ENCODE measurements at places on chromosomes 11 and 22.

GRCh38 chr11:133118563-133119268 is 413.6 kb downstream of the OPCML start:
- no peak for DNase-seq

- DNase-seq = no peak
Measured at GRCh38 chr22:19802894-19803735, 42.5 kb downstream of the TBX1 start.

DNA sequence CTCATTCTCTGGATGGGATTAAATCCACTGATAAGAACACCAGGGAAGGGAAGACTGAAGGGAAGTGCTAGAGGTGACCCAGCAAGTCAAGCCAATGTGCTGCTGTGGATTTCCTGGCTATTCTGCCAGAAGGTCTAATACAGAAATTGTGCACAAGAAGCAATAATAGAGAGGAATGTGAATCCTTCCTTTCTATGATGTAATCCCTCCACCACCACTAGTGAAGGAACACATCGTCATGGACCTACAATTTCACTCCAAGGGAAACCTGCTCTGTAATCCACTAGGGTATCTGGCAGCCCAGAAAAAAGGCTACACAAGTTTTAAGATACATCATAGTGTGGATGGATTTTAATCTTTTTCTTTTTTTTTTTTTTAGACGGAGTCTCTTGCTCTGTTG is 17.4 kb downstream of the LARGE2 start:
- no peak for DNase-seq

DNA sequence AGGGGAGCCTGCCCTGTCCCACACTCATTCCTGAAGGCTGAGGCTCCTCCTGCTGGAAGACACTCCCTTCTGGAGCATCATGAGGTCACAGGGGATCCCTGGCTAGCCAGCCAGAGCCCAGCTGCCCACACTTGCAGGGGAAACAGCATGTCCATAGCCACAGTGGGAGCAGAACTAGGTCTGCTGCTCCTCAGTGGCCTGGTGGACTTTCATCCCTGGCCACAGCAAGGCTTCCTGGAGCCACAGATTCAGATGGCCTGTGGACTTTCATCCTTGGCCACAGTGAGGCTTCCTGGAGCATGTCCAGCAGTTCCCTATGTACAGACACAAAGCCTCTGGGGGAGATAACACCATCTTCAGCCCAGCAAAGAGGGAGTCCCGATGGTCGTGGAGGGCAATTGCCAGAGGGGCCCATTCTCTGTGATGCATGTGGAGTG is 5.9 kb upstream of the APOL6 start:
- DNase-seq = no peak

- no peak for DNase-seq
Measured at GRCh38 chr11:75352588-75353206, 1.2 kb upstream of the ARRB1 start.

DNA sequence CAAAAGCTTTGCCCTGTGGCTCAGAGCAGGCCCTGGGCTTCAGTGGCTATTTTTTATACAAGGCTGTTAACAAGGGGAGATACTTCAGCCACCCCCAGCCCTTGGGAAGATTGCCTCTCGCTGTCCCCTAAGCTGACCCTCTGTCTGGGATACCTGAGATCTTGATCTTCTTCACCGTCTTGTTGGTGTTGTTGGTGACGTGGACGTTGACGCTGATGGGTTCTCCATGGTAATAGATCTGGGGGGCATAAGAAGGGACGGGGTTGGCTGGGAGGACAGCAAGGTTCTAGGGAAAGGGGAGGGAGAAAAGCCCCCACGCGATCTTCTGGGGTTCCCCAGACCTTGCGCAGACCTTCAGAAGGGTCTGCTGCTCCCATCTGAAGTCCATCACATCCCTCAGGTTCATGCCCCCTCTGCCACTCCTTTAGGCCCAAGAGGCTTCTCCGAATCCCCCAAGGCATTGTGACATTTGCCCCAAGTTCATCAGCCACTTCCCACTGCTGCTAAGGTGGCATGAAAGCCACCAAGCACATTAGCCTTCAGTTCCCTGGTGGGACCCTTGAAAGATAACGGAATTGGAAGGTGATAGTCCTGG is 36.7 kb downstream of the TPBGL start:
- no peak for DNase-seq

DNA sequence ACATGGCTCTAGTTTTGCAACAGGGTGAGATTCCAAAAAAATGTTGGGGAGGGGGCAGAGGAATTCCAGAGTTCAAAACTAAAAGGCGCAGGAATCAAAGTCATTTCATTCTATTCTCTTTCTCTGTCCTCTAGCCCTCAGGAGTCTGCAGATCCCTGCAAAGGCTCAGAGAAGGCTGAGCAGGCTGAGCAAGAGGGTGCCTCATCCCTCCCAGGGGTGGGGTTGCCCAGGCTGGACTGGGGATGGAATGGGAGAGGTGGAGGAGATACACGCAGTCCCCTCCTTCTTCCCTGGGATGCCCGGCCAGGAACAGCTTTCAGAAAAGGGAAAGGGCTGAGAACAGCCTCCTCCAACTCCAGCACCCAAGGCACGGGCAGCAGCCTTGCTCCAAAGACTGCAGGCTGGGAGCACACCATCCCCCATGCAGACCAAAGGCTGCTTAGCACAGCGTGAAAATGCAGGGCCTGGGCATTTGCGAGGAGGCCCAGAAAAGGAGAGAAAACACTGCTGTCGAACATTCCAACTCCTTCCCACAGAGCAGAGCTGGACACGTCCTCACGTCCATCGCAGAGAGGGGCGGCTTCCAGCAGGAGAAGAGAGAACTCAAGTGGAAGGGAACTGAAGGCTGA is 51.8 kb downstream of the MN1 start:
- DNase-seq = no peak

- no peak for DNase-seq
Measured at GRCh38 chr11:82792822-82793569, 59.3 kb upstream of the FAM181B start.

- no peak for DNase-seq
Measured at GRCh38 chr11:57307666-57308270, 17.0 kb downstream of the TNKS1BP1 start.

DNA sequence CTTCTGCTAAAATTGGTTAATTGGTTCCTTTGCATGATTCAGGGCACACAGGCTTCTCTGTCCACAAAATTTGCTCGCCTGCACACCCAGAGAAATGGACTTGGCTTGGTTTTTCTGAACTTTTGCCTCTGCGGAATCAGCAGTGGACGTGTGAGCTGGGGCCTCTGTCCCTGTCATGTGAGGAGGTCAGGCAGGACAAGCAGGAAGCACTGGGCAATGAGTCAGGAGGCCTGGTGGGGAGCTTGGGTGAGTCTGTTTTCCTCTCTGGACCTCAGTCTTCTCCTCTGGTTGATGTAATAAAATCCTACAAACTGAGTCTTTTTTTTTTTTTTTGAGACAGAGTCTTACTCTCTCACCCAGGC is 10.4 kb upstream of the CELSR1 start:
- no peak for DNase-seq

- no peak for DNase-seq
Measured at GRCh38 chr11:118007040-118007439, 20.8 kb downstream of the IL10RA start.

- no peak for DNase-seq
Measured at GRCh38 chr11:75560644-75561043, 1.4 kb upstream of the SERPINH1 start.

GRCh38 chr11:101718402-101718801 is 134.6 kb upstream of the TRPC6 start:
- DNase-seq = no peak

- DNase-seq = no peak
Measured at GRCh38 chr11:116255321-116255953, 517.4 kb downstream of the BUD13 start.

- no peak for DNase-seq
Measured at GRCh38 chr11:74966651-74967050, 17.6 kb downstream of the SPCS2 start.

GRCh38 chr11:27388001-27388400 is 25.0 kb upstream of the CCDC34 start:
- no peak for DNase-seq

- no peak for DNase-seq
Measured at GRCh38 chr11:1126935-1127663, 30.7 kb upstream of the MUC5AC start.

GRCh38 chr22:45554861-45555260 is 52.2 kb downstream of the FBLN1 start:
- no peak for DNase-seq

DNA sequence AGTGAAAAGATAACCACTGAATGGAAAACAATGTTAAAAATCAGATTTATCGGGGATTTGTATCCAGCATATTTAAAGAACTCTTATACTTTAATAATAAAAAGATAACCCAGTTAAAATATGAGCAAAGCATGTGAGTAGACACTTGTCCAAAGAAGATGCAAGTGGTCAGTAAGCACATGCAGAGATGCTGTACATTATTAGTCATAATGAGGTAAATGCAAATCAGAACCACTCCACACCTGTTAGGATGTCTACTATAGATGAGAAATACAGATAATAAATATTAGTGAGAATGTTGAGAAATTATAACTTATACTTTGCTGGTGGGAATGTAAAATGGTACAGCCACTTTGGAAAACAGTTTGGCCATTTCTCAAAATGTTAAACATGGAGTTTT is 28.0 kb downstream of the QSER1 start:
- no peak for DNase-seq

- no peak for DNase-seq
Measured at GRCh38 chr22:47457509-47458300, 695.3 kb downstream of the TBC1D22A start.

GRCh38 chr22:40123387-40123786 is 54.3 kb upstream of the TNRC6B start:
- DNase-seq = no peak

GRCh38 chr11:57427727-57428082 is 784 bp upstream of the SLC43A3 start:
- DNase-seq = no peak

DNA sequence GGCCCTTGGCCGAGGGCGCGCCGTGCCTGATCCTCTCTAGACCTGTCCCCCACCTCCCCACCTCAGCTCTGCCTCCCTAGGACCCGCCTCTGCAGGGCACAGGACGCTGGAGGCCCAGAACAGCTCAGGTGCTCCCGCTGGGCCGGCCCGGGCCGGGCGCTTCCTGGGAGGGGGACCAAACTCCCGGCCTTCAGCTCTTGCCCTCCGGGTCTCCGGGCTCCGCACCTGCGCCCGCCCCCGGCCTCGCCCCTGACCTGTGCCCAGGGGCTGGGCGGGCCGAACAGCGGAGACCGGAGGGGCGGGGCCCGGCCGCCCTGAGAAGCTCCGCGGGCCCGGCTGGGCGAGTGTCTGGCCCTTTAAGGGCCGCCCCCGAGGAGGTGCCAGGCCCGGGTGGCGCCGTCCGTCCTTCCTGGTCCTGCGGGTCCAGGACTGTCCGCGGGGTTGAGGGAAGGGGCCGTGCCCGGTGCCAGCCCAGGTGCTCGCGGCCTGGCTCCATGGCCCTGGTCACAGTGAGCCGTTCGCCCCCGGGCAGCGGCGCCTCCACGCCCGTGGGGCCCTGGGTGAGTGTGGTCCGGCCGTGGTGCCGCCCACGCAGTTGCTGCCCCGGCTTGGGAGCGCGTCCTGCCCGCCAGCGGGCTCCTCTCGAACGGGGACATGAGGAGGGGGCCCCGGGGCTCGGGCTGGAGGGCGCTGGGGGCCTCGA is at the start of gene SSH3:
Gene SSH3, plus strand, starts transcription at position 399 of the 703 bp plus-strand sequence. Its CDS starts 96 bp downstream, at position 495.
- peak; percentile 80 for DNase-seq

DNA sequence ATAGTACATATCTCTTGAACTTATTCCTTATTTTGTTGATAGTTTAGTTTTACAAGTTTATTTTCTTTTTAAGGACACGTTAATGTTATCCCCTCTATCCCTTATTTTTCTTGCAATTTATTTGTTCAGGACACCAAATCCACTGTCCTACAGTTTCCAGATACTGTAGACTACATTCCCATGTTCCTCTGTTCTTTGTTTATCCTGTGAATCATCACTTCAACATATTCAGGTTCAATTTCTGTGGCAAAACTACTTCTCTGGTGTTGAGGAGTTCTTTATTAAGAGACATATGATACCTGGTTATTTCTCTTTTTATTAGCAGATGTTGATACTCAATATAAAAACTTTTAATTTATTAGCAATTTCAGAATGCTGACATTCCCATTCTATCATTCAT is 72.8 kb upstream of the CLNS1A start:
- DNase-seq = no peak

GRCh38 chr22:48957987-48958321 is 869.7 kb downstream of the BRD1 start:
- DNase-seq = no peak

DNA sequence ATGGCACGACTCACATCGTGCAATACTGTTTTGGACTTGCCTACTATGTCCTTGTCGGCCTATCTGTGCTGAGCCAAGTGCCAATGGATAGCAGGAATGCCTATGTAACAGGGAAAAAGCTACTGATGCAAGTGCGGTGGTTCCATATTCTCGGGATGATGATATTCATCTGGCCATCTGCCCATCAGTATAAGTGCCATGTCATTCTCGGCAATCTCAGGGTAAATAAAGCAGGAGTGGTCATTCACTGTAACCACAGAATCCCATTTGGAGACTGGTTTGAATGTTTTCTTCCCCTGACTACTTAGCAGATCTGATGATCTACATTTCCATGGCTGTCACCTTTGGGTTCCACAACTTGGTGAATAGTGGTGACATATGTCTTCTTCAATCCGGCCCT is 20.1 kb downstream of the OOSP3 start:
- DNase-seq = no peak

DNA sequence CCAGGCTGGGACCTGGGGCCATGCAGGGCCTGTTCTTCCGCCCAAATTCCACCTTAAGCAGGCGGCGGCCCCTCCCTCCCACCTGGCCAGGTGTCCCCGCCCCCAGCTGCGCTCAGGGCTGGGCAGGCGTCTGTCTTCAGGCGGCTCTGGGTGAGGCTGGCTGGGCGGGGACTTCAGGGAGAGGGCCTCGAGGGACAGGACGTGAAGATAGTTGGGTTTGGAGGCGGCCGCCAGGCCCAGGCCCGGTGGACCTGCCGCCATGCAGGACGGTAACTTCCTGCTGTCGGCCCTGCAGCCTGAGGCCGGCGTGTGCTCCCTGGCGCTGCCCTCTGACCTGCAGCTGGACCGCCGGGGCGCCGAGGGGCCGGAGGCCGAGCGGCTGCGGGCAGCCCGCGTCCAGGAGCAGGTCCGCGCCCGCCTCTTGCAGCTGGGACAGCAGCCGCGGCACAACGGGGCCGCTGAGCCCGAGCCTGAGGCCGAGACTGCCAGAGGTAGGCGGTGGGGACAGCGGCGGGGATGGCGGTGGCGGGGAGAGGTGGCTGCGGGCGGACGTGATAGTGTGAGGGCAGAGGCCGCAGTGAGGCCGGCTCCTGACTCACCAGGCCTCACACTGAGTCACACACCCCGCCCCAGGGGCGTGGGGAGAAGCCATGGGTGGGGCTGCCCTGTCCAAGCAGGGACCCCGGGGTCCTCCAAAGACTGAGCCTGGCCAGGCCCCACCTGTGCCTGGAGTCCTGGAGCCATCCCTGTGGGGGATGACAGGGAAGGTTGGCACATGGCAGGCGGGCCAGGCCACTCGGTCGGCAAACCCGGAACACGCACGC is at the start of gene PKP3:
Gene PKP3, plus strand, starts transcription at position 176 of the 824 bp plus-strand sequence. Its CDS starts 84 bp downstream, at position 260.
- no peak for DNase-seq

- no peak for DNase-seq
Measured at GRCh38 chr11:34605481-34606325, 15.2 kb upstream of the EHF start.

- no peak for DNase-seq
Measured at GRCh38 chr11:111557425-111558111, 17.0 kb downstream of the LAYN start.

Data from KBM-7 (cell line).